ENCODE measurements at places on chromosomes 7 and 10. TPM values are rescaled to one million over a fixed set of nuclear protein-coding genes. Genes with fewer than 3 reads are reported as not detected.

SUPV3L1 gene
- polyA plus RNA-seq: 15.0 TPM

UCN3 gene
- polyA plus RNA-seq: not detected

IDI2 gene
- 0.19 TPM for polyA plus RNA-seq

ATRNL1 gene
- not detected for polyA plus RNA-seq

FZD8 gene
- not detected for polyA plus RNA-seq

SLC35G1 gene
- polyA plus RNA-seq: 0.63 TPM

CLDN4 gene
- not detected for polyA plus RNA-seq

PRPF18 gene
- 60.8 TPM for polyA plus RNA-seq

PAPOLB gene
- not detected for polyA plus RNA-seq

SFXN2 gene
- 7.9 TPM for polyA plus RNA-seq

NPSR1 gene
- not detected for polyA plus RNA-seq

ALOX5 gene
- 0.99 TPM for polyA plus RNA-seq

CHAT gene
- not detected for polyA plus RNA-seq

MKX gene
- not detected for polyA plus RNA-seq

UNC5B gene
- 0.06 TPM for polyA plus RNA-seq

SPDYE2 gene
- 0.22 TPM for polyA plus RNA-seq

SPDYE11 gene
- not detected for polyA plus RNA-seq

Data from immature natural killer cell (primary cell).